Muscle of back (tissue), 13 donors: ENCODE measurements at places on chromosomes 12 and 14.

GRCh38 chr12:27428466-27428865 is 18.1 kb upstream of the SMCO2 start:
- DNase-seq: no peak

GRCh38 chr14:49105956-49106355 is 480.2 kb downstream of the RPS29 start:
- no peak for DNase-seq

GRCh38 chr14:73760598-73761586 is 46.7 kb upstream of the PNMA1 start:
- DNase-seq: no peak

DNA sequence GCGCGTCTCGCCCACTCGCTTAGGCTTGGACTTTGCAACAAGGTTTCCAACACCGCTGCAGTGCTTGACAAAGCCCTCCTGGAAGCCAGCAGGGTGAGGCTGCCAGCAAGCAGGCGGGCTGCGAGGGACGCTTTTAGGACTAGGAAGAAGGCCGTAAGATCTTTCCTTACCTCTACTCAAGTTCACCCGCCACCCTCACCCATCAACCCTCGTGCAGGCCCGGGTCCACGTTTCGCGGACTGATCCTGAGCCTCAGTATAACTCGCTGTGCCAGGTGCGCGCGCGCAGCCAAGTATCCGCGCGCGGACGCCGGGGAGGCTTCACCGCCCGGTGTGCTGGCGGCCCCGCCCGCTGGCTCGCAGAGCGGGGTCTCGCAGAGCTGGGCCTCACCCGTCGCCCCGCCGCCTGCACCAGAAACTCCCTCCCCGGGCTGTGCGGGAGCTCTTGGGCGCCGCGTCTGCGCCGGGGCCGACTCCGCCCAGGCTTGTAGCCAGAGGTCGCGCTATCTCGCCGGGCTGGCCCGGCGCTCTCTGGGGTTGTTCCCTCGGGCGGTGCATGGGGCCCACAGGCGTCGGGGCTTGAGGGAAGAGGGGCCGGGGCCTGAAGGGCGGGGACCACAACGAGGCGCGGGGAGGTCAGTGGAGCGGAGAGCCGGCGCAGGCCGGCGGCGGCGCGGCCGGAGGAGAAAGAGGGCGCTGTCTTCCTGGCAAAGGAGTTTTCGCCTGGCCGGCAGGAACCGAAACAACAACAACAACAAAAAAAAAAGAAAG is 7.6 kb upstream of the SIX1 start:
- DNase-seq: peak; percentile 85

- DNase-seq: no peak
These were observed 5.9 kb downstream of the PSMB5 start for GRCh38 chr14:23028799-23029198.
